ENCODE measurements at places on chromosomes 5 and 9. TPM values are rescaled to one million over a fixed set of nuclear protein-coding genes. Genes with fewer than 3 reads are reported as not detected.

The RNF20 gene
- 24.8 TPM for total RNA-seq

The C5orf58 gene
- total RNA-seq: not detected

The ACTL7A gene
- total RNA-seq: not detected

The COL15A1 gene
- total RNA-seq: 0.29 TPM

The CA9 gene
- 6.6 TPM for total RNA-seq

The PTGES gene
- 131 TPM for total RNA-seq

The ANKRD34B gene
- total RNA-seq: 0.25 TPM

The ST8SIA4 gene
- total RNA-seq: 0.22 TPM

The INIP gene
- total RNA-seq: 15.1 TPM

The TOR4A gene
- 31.1 TPM for total RNA-seq

The TOR2A gene
- total RNA-seq: 7.4 TPM

The SPINK7 gene
- not detected for total RNA-seq

The EQTN gene
- not detected for total RNA-seq

The ADAMTSL2 gene
- total RNA-seq: not detected

The INSL4 gene
- total RNA-seq: 16.3 TPM

Measured in A549 treated with ZK216348 at 1 μM for 4 hours (cell line).